ENCODE measurements at places on chromosomes 4 and X.

DNA sequence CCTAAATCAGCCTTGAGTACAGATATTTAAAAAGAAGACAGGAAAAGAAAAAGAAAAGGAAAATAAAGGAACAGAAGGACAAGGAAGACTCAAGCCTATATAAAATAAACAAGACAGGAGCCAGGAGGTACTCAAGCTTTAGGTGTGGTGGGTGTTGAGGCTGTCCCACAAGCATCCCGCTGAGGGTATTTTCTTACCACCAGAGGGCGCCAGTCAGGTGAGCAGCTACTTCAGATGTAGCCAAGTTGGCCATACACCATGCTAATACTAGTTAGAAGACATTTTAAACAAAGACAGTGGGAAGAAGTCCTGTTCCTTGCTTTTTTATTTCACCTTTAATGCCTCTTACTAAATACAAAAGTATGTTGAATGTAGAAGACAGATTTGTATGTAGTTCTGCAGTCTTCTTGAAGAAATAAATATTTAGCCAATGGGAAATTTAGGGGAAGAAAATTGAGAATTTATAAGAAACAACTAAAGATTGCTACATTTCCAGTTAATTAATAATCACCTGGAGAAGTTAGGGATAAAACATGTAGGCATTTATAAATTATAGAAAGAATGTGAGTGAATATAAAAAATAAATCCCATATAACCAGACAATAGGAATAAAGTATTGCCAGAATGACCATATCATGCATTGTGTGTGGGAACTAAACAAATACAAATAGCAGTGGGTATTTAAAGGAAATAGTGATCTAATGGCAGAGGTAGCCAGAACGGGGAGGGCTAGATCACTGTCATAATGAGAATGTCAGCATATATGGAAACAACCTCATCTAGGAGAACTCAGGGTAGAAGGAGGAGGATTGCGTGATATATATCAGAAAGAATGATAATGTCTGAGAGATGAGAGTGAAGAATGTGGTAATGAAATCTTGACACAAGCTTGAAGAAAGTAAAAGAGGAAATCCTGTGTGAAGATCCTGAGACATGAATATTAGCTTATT is 71.0 kb downstream of the MTHFD2L start:
- peak; percentile 59 for DNase-seq

DNA sequence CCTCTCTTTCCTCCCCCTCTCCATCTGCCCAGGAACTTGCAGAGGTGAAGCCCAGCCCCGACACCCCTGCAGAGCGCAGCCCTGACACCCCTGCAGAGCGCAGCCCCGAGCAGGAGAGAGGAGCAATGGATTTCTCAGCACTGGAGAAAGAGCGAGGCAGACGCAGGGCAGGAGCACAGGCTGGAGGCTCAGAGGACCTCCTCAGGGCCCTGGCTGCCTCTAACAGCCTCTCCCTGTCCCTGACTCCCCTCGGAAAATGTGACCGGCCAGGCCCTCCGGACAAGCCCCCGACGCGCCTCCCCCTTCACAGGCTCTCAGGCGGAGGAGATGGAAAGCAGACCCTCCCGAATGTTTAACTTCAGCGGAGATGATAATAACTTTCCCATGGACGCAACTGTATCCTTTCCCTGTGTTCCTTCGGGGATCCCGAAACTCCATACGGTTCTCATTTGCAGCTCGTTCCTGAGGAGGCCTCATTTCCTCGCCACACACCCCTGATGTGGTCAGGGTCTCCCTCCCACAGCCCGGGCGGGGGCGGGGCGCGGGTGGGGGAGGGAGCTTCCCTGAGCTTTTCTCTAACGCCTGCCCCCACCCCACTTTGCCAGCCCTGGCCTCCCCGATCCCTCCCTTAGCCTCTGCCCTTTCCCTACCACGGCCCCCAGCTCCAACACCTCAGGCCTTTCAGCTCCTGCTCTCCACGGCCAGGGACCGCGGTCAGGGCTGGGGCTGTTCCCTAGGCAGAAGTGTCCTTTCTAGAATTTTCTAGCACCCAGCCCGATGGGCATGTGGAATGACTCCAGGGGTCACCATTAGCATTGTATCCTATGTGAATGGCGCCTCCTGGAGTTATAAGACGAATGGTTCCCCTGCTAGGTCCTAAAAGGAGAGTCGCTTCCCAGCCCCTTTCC is 201.1 kb upstream of the BCOR start:
- no peak for DNase-seq

GRCh38 chr4:3108211-3108610 is 33.7 kb downstream of the HTT start:
- no peak for DNase-seq

DNA sequence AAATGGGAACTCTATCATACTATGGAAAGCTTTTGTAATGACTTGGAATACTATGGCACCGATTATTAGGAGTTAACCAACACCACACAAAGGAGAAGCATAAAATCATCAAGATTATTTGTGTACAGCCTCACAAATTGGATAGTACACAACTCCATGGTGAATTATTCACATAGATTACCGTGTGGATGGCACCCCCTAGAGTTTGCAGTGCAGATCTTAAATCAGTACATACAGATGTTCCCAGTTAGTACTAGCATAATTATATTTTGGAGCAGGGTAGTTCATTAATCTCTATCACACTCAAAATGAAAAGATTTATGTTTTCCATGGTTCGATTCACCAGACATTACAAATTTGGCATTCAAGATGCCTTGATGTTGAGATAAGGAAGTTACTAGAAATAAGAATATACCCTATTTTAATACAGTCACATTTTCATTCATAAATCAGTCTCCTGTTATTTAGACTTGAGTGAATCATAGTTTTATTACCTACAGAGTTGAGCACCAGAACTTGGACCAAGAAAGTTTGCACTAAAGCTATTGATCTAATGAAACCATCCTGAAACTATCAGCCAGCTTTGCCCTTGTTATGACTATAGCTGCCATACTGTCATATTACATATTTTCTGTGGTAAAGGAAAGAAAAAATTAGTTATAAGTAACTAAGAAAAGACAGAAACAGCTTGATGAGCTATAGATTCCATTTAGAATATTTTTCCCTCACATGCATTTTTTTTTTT is 531.8 kb downstream of the GLUD2 start:
- peak; percentile 13 for DNase-seq

GRCh38 chr4:32477518-32477917 is 1757.3 kb downstream of the PCDH7 start:
- DNase-seq: no peak

- no peak for DNase-seq
These were observed at the start of gene SMR3A for GRCh38 chr4:70360460-70360859. Gene SMR3A (plus strand): TSS chr4:70360760. CDS start chr4:70362116, 1,356 bp downstream.

- DNase-seq: peak; percentile 72
These were observed 38.2 kb downstream of the STARD8 start for GRCh38 chrX:68685685-68686084.

- DNase-seq: no peak
These were observed 69.2 kb downstream of the CRMP1 start for GRCh38 chr4:5823542-5824211.

- DNase-seq: no peak
These were observed 329.3 kb upstream of the NOCT start for GRCh38 chr4:138686106-138686835.

GRCh38 chr4:101777431-101777830 is 13.1 kb upstream of the BANK1 start:
- DNase-seq: no peak

DNA sequence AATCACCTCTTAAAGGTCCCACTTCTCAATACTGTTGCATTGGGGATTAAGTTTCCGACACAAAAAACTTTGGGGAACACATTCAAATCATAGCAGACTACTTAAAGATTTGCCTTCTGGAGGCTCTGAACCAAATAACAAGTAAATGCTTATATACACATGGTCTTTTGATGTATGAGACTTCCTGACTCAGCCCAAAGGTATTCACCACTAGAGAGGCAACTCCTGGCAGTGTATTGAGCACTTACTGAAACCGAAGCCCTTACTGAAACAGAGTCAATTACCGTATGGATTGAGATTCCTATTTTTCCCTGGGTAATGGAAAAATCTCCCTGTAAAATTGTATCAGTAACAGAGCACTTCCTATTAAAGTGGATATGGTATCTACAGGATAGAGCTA is 45.4 kb downstream of the ZCCHC13 start:
- DNase-seq: peak; percentile 56

DNA sequence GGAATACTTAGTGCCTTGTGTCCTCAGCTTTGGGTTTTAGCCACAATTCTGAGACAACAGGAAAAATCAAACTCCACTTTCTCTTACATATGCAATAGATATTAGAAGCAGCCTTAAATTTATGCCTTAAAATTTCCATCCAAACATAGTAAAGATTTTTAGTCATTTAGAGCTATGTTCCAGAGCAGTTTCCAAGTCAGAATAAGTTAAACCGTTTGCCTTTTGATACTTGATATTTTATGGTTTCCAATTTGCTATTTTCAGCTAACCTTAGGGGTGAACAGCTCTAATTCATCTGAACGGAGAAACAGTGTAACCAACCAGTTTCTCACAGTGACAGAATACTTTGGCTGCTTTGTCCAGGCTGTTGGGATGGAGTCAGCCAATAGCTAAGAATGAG is 125.8 kb upstream of the RXFP1 start:
- no peak for DNase-seq

- DNase-seq: no peak
These were observed 5.9 kb downstream of the THAP9 start for GRCh38 chr4:82906469-82906868.

DNA sequence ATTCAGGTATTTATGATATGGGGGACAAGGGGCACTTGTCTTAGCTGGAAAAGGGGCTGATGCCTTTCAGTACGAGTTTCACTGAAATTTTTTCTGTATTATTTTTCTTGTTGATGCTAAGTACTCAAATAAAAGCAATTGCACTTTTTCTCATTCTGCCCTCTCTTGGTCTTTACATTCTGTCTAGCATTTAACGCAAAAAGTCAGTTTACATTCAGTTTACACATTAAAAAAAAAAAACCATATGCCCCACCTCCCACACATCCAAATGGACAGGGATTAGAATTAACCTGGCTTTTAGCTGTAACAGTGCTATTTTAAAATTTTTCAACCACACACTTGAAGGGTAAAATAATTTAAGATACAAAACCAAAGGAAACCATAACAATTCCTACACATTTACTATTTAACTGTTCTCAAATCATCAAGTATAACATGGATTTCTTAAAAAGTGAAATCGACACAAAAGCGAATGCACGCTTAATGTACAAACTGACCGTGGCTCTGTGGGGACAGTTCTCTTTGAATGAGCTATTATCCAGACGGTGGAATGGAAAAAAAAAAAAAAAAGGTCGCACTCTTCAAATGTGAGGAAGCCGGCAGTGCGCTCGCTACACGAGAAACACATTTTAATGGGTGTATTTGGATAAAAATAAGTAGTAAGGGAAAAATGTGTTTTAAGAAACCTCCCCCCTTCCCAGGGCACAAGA is 1.4 kb downstream of the AMMECR1 start:
- DNase-seq: peak; percentile 2

DNA sequence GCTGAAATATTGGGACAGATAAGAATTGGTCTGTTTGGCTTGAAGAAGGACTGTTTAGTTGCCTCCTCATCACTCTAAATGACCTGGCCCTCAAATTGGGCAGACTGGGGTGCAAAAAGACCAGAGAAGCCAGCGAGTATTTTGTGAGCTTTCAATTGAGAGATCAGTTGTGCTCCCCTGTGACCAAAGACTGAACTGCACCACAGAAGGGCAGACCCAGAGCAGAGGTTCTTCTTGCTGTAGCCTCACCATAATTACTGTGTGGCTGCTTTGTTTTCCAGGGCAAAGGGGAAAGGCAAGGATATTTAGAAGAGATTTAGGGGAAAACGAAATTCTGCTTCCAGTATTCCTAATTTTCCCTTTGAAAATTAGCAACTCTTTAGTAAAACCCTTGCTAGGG is 104.0 kb upstream of the MBNL3 start:
- peak; percentile 3 for DNase-seq

- peak; percentile 68 for DNase-seq
These were observed 62.2 kb downstream of the FMR1NB start for GRCh38 chrX:148043271-148043855.

- no peak for DNase-seq
These were observed 575.5 kb downstream of the GBA3 start for GRCh38 chr4:23268072-23268771.

DNA sequence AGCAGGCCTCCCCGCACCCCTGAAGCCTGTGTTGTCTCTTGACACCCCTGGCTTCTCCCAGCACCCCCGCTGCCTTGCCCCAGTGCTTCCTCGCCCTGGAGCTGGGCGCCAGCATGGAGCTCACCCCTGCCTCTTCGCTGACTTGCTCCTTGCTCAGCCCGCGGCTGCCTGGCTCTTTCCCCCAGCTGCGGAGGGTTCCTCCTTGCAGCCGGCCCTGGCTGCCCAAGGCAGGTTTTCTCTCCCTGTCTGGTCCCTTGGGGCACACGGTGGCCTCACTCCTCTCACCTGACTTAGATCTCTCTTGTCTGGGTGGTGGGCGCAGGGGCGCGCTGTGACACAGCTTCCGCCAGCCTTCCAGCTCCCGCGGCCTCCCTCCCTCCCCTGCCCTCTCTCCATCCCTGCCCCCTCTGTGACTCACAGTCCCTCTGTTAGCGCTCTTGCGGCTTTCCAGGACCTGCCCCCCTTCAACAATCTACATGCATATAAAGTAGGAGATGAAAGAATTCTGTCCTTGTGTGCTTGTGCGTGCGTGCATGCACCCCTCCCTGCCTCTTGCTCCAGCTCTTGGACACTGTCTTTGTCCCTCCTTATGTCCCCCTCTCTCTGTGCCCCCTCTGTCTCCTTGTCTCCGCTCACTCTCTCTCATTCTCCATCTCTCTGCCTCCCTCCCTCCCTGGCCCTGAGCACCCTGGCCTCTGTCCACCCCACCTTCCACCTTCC is 2.2 kb downstream of the PLXNB3 start:
- peak; percentile 81 for DNase-seq

- DNase-seq: no peak
These were observed 123.9 kb upstream of the RXFP1 start for GRCh38 chr4:158397781-158398180.

DNA sequence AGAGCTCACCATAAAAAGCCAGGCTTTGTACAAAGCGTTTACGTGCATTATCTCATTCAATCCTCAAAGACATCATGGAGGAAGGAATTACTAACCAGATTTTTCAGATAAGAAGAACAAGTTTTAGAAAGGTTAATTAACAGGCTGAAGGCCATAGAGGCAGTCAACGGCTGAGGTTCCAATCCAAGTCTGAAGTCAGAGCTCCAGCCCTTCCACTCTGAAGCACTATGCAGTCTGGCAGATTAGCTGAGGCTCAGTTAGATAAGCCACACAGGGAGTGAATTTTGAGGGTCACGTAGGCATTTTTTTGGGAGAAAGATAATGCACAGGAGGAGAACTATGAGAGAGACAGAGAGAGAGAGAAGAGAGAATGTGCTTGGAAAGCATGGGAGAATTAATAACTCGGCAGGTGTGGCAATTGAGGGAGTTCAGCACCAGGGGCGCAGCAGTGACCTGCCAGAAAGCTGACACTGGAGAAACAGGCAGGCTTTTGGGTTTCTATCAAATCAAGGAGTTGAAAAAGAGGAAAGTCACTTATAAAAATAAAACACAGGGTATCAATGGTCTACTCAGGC is 116.5 kb upstream of the NAP1L5 start:
- no peak for DNase-seq

- no peak for DNase-seq
These were observed 41.7 kb downstream of the DCUN1D4 start for GRCh38 chr4:51884606-51885005.

All from Daoy (cell line).